CD4-positive, alpha-beta T cell (primary cell): ENCODE measurements at places on chromosomes 12 and 14. TPM values are rescaled to one million over a fixed set of nuclear protein-coding genes. Genes with fewer than 3 reads are reported as not detected.

Gene FAM90A1
- 0.30 TPM for total RNA-seq

Gene SLC25A21
- not detected for total RNA-seq

DNA sequence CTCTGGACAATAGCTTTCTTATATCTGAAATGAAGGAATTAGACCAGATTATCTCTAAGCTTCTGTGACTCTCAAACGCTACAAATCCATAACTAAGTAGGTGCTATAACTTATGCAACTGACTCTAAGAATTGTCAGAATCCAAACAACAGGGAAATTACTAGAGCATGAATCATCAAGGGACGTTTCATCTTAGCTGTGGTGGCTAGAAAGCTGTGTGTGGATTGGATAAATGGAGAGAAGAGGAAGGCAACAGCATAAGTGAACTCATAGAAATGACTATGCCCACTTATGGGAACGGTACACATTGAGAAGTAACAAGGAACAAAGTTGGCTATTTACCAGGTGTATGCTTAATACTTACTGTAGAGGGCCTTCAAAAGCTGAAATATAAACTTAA is 96.0 kb upstream of the NEDD1 start:
- DNase-seq: no peak

Gene HPD
- total RNA-seq: not detected

Gene TEX22
- 2.8 TPM for total RNA-seq

DNA sequence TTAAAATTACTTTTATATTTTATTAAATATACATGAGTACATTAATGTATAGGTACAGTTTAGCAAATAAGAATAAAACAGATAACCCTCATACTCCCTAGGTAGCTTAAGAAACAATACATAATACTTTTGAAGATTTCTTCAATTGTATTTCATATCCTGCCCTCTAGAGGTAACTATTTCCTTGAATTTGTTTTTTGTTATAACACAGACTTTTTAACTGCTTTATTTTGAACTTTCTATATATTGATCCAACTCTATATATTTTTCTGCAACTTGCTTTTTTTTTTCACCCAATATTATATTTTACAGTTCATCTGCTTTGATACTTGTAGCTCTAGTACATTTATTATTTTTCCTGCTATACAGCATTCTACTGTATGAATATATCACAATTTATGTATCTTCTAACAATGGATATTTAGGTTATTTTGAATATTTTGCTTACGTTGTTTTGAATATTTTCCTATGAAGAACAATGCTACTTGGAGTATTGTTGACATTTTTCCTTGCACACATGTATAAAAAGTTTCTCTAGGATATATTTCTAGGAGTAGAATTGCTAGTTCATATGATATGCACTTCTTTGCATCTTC is 72.8 kb upstream of the ABCD2 start:
- no peak for DNase-seq

GRCh38 chr12:98388126-98388525 is 127.3 kb upstream of the TMPO start:
- no peak for DNase-seq

Gene AMN
- 2.8 TPM for total RNA-seq

Gene ABCB9
- total RNA-seq: 5.4 TPM

DNA sequence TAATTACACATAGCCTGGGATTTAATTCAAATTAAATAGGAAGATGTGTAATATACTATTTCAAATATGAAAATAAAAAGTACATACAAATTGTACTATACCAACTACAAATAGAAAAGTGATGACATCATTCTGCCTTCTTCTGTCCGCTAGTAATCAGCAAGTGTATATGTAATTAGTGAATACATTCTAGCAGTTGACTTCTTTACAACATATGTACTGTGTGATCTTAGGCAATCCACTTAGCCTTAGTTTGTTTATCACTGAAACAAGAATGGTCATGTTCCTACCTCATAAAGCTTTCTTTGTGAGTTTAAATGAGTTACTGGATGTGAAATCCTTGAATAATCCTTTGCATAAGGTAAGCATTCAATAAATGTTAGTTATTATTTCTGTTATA is 7.8 kb upstream of the LUM start:
- no peak for DNase-seq

DNA sequence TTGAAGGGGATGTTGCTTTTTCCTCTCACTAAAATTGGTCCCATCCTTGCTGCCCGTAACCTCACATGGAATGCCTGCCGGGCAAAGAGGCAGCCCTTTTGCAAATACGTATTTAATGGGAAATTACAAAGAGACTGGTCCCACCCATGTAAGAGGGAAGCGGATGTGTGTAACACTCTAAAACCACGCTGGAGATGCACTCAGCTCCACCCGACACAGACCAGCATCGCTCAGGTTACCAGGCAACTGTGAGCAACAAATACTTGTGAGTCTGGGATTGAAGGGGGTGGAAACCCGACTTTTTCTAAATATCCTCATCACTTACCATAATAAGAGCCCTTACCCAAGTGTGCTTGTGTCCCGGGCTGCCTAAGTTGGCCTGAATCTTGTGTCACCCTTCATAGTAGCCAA is 47.7 kb downstream of the ELK3 start:
- DNase-seq: peak; percentile 54

GRCh38 chr12:112153181-112153892 is 28.0 kb downstream of the TRAFD1 start:
- no peak for DNase-seq

GRCh38 chr14:70955543-70956480 is 48.6 kb downstream of the PCNX1 start:
- peak; percentile 35 for DNase-seq

GRCh38 chr14:55221186-55221585 is 29.8 kb upstream of the DLGAP5 start:
- DNase-seq: no peak

- peak; percentile 40 for DNase-seq
Measured at GRCh38 chr14:74488786-74489397, 4.2 kb downstream of the NPC2 start.

DNA sequence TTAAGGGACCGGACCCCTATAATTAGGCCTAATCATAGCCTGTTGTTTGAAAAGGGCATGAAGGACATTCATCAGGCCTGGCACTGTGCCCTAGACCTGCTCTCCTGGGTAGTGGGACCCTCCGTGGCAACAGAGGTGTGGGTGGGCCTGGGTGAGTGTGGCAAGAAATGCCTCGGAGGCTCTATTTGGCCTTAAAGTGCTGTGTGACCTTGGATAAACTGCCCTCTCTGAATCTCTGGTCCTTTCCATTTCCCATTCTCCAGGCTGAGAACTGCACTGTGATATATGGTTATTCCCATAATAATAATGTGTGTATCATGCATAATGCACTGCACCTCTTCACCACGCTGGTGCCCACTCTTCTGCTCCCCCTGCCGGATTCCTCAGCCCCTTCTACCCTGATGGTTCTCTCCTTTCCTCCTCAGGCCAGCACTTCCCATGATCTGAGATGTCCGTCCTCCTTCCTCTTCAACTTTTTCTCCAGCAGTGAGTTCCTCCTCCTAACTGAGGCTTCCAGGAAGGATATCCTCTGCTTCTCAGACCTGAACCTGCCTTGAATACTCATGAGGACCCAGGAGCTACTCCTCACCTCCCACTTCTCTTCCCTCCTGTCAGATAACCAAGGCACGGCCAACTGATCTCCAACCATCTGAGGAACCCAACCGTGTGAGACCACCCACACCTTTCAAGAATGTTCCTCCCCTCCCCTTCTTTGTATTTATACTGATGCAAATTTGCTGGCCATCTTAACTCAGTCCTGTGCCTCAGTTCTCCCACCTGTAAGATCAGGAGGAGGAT is 111.0 kb upstream of the PZP start:
- no peak for DNase-seq

- DNase-seq: no peak
Measured at GRCh38 chr14:61147831-61148549, 133.1 kb downstream of the TMEM30B start.

DNA sequence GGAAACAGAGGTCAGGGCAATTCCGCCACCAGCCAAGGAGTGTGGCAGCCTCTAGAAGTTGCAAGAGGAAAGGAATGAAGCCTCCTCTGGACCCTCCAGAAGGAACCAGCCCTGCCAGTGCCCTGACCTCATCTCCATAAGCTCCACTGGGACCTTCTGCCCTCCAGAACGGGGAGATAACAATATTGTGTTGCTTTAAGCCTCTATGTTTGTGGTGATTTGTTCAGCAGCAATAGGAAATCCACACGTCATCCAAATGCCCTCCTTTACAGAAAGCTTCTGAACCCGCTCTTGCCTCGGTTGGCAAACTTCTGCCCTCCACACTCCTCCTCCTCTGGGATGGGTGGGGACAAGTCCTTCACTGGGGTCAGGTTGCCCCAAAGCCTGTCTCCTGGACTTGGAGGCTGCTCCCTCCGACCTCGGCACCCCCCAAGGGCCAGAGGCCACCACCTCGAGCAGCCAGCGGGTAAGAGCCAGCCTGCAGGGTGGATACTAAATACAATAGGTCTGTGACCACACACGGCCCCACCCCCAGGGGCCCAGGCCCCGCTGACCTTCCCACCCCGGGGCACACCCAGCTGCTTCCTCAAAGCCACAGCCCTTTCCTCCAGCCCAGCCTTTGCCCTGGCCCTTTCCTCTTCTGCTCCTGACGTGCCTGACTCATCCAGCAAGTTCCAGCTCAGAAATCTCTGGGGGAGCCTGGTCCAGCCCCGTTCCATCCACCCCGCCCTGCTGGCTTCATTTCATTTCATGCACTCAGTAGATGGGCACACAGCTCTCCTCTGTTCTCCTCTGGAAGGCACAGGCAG is 58.7 kb upstream of the NCOR2 start:
- no peak for DNase-seq

DNA sequence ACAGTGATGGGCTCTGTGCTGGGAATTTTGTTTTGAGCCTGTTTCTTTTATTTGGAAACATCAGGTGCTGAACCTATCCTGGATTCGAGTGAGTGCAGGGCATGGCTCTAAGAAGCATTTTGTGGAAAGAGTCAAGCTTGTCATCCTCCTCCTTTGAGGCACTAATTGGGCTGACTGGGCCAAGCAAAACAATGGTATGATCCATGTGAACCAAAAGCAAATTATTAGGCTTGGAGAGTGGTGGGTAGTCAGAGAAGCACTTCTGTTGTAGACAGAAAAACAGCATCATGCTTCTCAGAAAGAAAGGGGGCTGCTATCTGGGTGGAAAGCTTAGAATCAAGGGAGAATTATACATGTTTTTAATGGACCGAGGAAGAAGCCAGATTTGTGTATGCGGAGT is 481.6 kb downstream of the DIO2 start:
- DNase-seq: no peak

DNA sequence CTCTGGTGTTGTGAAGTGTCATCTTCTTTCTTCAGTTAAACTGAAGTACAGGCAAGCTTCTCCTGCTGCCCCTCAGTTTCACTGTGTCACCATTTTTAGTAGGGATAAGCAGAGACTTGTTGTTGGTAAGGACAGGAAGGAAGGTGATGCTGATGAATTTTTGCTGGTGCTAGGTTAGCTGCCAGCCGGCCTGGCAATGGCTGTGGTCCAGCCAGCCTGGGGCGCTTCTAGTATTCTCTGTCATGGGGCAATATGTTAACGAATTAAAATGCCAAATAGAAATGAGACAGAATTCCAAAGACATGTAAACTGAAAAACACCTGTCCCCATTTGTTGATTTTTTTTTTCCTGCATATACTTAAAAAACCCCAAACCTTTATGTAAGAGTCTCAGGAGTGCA is 602.9 kb downstream of the DIO2 start:
- no peak for DNase-seq

Gene KLHL28
- total RNA-seq: 49.7 TPM

Gene ISM2
- not detected for total RNA-seq

DNA sequence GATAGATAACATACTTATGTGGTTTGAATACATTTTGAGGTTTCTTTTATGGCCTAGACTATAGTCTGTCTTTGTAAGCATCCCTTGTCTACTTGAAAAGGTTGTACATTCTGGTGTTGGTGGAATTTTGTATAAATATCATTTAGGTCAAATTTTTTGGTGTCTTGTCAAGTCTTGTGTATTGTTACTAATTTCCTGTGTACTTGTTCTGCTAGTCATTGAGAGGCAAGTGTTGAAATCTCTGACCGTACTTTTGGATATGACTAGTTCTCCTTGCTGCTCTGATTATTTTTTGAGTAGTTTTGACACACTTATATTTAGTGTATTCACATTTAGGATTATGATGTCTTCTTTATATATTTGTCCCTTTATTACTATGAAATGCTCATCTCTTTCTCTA is 219.6 kb downstream of the CCDC91 start:
- no peak for DNase-seq

DNA sequence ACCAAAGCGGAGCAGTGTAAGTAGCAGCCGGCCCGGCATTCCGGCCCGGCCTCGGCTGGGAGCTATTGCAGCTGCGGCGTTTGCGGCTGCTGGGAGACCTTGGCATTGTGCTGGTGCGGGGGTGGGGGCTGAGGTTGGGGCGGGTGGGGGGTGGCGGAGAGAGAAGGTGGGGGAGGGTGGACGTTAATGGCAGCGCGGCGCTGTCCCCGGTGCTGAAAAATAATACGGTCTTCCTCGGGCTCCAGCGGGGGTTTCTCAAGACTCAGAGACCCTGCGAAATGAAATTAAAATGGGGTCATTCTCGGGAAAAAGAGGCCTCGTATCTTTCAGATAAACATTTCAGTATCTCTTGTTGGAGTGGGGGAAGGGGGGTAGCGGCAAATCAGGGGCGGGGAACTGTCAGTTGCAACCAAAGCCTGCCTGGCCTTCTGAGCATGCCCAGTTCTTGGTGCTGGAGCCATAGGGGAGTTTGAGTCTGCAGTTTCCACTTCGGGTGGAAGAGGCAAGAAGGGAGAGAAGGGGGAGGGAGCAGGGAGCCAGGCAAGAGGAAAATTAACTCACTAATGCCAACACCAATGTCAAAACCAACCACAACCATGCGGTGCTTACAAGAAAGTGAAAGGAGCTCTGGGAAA is 414 bp downstream of the UNC79 start:
- DNase-seq: no peak

Gene CLEC9A
- total RNA-seq: 0.55 TPM

Gene ZDHHC22
- total RNA-seq: not detected

DNA sequence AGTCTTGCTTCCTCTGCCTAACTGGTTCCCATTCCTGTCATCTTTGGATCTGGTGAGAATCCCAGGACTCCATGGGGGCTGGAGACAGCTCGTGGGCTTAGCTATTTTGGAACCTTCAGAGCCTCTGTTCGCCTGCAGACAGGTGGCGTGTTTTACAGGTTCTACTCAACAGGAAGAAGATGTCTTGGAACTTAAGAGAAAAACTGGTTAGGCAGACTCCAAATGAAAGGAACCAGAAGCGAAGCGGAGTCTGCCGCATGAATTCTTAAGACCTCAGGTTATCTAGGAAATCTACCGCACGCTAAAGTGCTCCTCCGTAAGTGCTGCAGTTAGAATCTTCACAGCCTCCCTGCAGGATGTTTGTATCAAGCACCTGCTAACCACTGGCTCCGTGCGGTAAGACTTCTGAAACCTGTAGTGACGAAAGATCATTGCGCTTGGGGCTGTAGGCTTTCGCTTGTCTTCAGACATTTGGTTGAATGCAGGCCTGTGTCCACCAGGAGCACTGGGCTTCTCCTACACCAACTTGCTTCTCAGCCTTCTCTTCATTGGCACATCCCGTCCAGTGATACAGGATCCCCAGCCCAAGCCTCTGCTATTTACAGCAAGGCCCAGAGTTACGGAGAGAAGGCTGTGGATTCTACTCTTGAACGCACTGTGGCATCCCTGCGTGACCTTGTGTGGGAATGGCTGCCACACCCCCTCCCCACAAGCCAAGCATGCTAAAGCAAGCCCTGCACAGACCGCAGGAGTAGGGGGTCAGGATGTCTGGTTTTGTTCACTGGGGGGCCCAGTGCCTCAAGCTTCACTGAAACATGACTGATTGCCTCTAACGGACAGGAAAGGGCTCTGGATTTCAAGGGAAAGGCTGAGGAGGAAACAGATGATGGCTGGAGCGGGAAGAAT is 35.0 kb downstream of the ACADS start:
- no peak for DNase-seq

Gene MYRFL
- total RNA-seq: not detected

Gene IRAK3
- 0.59 TPM for total RNA-seq
